ENCODE measurements at places on chromosomes 5 and 9.

DNA sequence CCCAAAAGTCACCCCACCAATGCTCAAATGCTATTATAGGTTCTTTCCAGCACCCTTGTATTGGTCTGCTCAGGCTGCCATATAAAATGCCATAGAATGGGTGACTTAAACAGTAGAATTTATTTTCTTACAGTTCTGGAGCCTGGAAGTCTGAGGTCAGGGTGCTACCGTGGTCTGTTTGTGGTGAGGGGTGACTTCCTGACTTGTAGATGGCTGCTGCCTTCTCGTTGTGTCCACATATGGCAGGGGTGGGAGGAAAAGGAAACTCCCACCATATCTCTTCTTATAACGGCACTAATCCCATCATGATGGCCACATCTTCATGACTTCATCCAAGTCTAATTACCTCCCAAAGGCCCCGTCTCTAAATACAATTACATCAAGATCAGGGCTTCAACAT is 257.8 kb upstream of the TARS1 start:
- no peak for DNase-seq

- no peak for DNase-seq
Observed at GRCh38 chr5:6820851-6821479, 107.7 kb downstream of the TENT4A start.

- no peak for DNase-seq
Observed at GRCh38 chr5:75509956-75510355, 1.5 kb downstream of the CERT1 start.

DNA sequence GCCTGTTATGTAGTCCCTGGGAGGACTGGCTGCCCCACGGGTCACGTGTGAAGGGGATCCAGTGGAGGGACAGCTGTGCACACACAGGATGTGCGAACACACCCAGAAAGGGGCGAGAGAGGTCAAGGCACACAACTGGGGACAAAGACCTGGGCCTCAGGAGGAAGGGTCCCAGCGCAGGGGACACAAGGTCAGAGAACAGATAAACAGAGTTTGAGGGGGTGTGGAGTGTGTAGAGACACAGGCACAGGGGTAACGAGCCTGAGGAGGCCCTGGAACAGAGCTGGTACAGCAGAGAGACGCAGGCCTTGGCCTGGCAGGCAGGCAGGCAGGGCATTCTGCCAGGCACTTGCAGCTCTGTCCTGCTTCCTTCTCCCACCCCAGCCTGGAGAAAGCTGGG is 14.8 kb upstream of the PSMD5 start:
- DNase-seq = no peak

- no peak for DNase-seq
Observed at GRCh38 chr5:41940641-41941040, 15.6 kb downstream of the FBXO4 start.
